Pancreas (tissue), 10 donors: ENCODE measurements at places on chromosomes 12 and 14. TPM values are rescaled to one million over a fixed set of nuclear protein-coding genes. Genes with fewer than 3 reads are reported as not detected.

The FOXG1 gene
- not detected for polyA plus RNA-seq

The HOXC10 gene
- polyA plus RNA-seq: not detected

The KRT79 gene
- not detected for polyA plus RNA-seq

The CCDC184 gene
- 3.1 TPM for polyA plus RNA-seq

The IL31 gene
- not detected for polyA plus RNA-seq

The RHNO1 gene
- polyA plus RNA-seq: 6.9 TPM

The ITPK1 gene
- polyA plus RNA-seq: 23.2 TPM

The KRT6C gene
- not detected for polyA plus RNA-seq

The TAS2R42 gene
- polyA plus RNA-seq: not detected

The RFLNA gene
- polyA plus RNA-seq: 0.30 TPM

The CLEC6A gene
- not detected for polyA plus RNA-seq

The CLEC4A gene
- 1.4 TPM for polyA plus RNA-seq

The KCNH3 gene
- 3.2 TPM for polyA plus RNA-seq

The TMEM119 gene
- 2.0 TPM for polyA plus RNA-seq

The RNASE13 gene
- 0.15 TPM for polyA plus RNA-seq

The TRMT61A gene
- 13.2 TPM for polyA plus RNA-seq

The AQP2 gene
- polyA plus RNA-seq: not detected

The B4GALNT1 gene
- 0.61 TPM for polyA plus RNA-seq

The INHBE gene
- 0.05 TPM for polyA plus RNA-seq

The PTHLH gene
- 0.89 TPM for polyA plus RNA-seq

The CLEC2B gene
- polyA plus RNA-seq: 1.7 TPM

The KCNC2 gene
- polyA plus RNA-seq: 0.19 TPM

The TAS2R31 gene
- polyA plus RNA-seq: 0.23 TPM

The SSTR1 gene
- 0.95 TPM for polyA plus RNA-seq

The SRRM4 gene
- polyA plus RNA-seq: 0.02 TPM

The KLRC3 gene
- polyA plus RNA-seq: not detected

The NR4A1 gene
- 76.4 TPM for polyA plus RNA-seq

The NEUROD4 gene
- polyA plus RNA-seq: not detected

The LTBR gene
- polyA plus RNA-seq: 74.2 TPM

The SYCP3 gene
- polyA plus RNA-seq: 0.31 TPM

The GPR65 gene
- polyA plus RNA-seq: 0.23 TPM

The FITM1 gene
- 11.1 TPM for polyA plus RNA-seq

The PLEKHG7 gene
- polyA plus RNA-seq: 0.73 TPM

The NTN4 gene
- 15.5 TPM for polyA plus RNA-seq

The ZNF664 gene
- polyA plus RNA-seq: 23.0 TPM

The PARP11 gene
- polyA plus RNA-seq: 3.6 TPM

The FAM234B gene
- 1.1 TPM for polyA plus RNA-seq

The RTL1 gene
- 0.80 TPM for polyA plus RNA-seq

The KLRC1 gene
- polyA plus RNA-seq: 0.45 TPM

The CREBL2 gene
- 9.8 TPM for polyA plus RNA-seq

The RILPL1 gene
- polyA plus RNA-seq: 8.2 TPM

The DIO2 gene
- 0.31 TPM for polyA plus RNA-seq

The POTEM gene
- not detected for polyA plus RNA-seq

The TPPP2 gene
- polyA plus RNA-seq: 0.46 TPM

The KLHDC2 gene
- 58.9 TPM for polyA plus RNA-seq

The SPX gene
- polyA plus RNA-seq: 12.1 TPM

The ADAMTS20 gene
- polyA plus RNA-seq: not detected

The SERPINA9 gene
- polyA plus RNA-seq: not detected

The HEBP1 gene
- polyA plus RNA-seq: 25.8 TPM

The GLIPR1L1 gene
- not detected for polyA plus RNA-seq

The CDKN1B gene
- 19.1 TPM for polyA plus RNA-seq

The C1QL4 gene
- polyA plus RNA-seq: not detected

The KRT74 gene
- polyA plus RNA-seq: not detected
